ENCODE measurements at places on chromosomes 5 and 9.

GRCh38 chr5:127839072-127839471 lies 135.9 kb downstream of the CCDC192 start:
- DNase-seq = no peak

DNA sequence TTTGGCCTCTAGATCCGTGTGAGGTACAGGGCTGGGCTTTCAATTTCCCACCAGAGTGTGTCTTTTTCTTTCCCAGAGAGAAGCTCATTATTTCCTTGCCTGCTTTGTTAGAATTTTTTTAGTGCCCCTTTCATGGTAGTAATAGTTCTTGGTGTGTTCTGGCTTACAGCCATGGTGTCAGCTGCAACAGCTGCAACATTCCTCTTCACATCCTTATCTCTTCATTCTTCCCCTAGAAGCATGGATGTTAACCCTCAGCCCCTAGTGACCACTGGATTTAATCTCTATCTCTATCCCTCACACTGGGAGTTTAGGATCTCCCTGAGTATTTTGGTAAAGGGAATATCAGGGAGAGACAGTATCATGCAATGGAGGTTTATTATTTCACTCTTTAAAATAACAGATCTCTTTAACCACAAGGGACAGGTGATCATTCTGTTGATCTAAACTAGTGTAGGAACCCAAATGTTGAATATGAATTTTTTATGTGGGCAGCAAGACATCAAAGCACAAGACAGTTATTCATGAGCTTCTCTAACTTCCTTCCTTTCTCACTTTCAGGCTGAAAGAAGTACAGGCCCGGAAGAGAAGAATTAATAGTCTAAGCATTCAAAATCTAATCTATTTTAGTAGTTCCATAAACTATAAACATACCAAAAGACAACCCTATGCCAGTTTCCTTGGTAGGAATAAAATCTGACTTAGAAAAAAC lies 160.2 kb downstream of the FAM170A start:
- DNase-seq = no peak

DNA sequence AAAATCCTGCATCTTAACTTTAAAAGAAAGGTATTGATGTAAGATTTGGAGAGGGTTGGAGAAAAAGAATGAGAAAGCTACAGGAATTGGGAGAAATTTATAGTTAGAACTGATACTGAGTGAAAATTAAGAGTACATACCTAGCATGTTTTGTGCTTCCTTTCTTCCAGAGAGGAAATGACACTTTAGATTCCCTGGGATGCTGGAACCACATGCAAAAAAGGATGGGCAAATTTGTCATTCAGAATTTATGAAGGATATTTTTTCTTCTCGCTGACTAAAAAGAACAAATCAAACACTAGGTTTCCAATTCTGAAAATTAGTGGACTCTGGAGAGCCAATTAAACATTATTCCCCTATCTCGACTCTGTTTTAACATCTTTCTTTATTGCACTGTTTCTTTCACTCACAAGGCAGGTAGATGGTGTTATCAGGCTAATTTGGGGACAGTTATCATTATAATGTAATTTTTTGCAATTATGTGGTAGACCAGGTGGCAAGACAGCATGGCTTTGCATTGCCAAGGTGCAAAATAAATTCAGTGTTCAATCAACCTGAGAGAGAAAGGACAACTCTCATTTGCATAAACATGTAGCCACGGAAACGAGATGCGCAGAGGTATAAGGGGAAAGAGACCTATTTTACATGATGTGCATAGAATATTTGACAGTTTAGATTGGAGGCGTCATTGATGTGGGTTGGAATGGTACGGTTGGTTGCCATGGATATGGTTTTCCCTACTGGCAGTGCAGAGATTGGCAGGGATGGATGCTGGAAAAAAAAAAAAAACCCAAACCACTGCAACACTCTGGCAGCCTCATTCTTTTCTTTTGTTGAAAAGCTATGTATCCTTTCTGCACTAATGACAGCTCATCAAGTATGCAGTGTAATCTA lies 320.4 kb upstream of the CCNH start:
- DNase-seq = no peak

GRCh38 chr5:36654564-36654963 lies 48.2 kb downstream of the SLC1A3 start:
- DNase-seq = no peak

All from cortex of kidney (tissue), 1 donor.